Body of pancreas (tissue), 4 donors: ENCODE measurements at places on chromosomes 12 and 14. TPM values are rescaled to one million over a fixed set of nuclear protein-coding genes. Genes with fewer than 3 reads are reported as not detected.

SLC35E3 gene
- total RNA-seq, result 2.6 TPM

KCNC2 gene
- total RNA-seq, result not detected

CIROP gene
- total RNA-seq, result not detected

PROX2 gene
- 0.52 TPM for total RNA-seq

SIX4 gene
- total RNA-seq, result 5.7 TPM

NFE2 gene
- total RNA-seq, result 0.26 TPM

- no peaks in the 10 kb centered on the region for H3K36me3 ChIP-seq
- no peak for DNase-seq
- H3K27me3 ChIP-seq, result no peaks in the 10 kb centered on the region
- H3K4me1 ChIP-seq, result peaks cover 17% of the 10 kb centered on the region
Measured at GRCh38 chr12:42770261-42770660, 180.7 kb upstream of the PRICKLE1 start.

- no peaks in the 10 kb centered on the region for H3K36me3 ChIP-seq
- no peak overlapping the region for H3K4me3 ChIP-seq
- no peak for DNase-seq
- no peaks in the 10 kb centered on the region for H3K27me3 ChIP-seq
- peaks cover 4% of the 10 kb centered on the region for H3K4me1 ChIP-seq
- no peak overlapping the region for H3K27ac ChIP-seq
Measured at GRCh38 chr14:87149583-87150354, 843.2 kb downstream of the GALC start.

GRCh38 chr12:5429741-5430557, 2.0 kb upstream of the NTF3 start:
- peaks cover 40% of the 10 kb centered on the region for H3K27me3 ChIP-seq
- no peak overlapping the region for H3K27ac ChIP-seq
- no peak for DNase-seq
- H3K4me3 ChIP-seq, result no peak overlapping the region

GRCh38 chr12:109047081-109047805, 5.1 kb upstream of the USP30 start:
- no peaks in the 10 kb centered on the region for H3K36me3 ChIP-seq
- no peak overlapping the region for H3K4me3 ChIP-seq

DNA sequence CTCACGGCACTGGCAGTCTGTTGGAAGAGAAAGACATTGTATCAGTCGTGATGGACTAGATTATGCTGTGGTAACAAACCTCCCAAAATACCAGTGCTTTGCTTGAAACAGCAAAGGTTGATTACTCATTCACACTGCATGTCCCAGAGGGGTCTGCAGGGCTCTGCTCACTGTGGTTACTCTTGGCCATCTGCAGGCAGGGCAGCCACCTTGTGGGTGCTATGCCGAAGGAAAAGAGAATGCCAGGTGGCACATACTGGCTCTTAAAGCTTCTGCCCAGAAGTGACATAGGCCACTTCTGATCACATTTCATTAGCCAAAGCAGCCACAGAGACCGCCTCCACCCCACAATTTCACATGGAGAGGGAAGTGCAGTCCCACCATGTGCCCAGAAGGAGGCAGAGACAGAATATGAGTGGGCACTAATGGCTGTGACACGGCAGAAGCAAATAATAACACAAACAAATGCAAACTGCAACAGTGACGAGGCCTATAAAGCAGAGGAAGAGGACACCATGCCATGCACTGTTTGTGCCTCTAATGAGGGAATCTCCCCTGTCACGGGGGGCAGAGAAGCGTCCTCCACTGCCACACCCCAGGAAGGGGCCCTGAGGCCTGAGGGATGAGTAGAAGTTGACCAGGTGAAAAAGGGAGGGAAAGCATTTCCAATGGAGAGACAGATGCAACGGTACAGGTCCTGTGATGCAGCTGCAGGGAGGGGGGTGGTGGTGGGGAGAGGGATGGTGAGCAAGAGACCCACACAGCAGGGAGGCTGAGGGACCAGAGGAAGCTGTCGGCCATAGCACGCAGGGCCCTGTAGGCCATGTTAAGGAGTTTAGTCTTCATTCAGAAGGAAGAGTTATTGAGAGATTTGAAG, 51.7 kb upstream of the KICS2 start:
- no peaks in the 10 kb centered on the region for H3K36me3 ChIP-seq
- no peaks in the 10 kb centered on the region for H3K4me1 ChIP-seq
- no peaks in the 10 kb centered on the region for H3K27me3 ChIP-seq
- no peak overlapping the region for H3K4me3 ChIP-seq
- no peak overlapping the region for H3K27ac ChIP-seq

- no peak for DNase-seq
- no peak overlapping the region for H3K4me3 ChIP-seq
- no peaks in the 10 kb centered on the region for H3K27me3 ChIP-seq
- peaks cover 5% of the 10 kb centered on the region for H3K36me3 ChIP-seq
- H3K27ac ChIP-seq, result no peak overlapping the region
Measured at GRCh38 chr12:132579744-132580143, 30.6 kb downstream of the LRCOL1 start.

GRCh38 chr12:20434996-20435395, 66.7 kb downstream of the PDE3A start:
- no peaks in the 10 kb centered on the region for H3K36me3 ChIP-seq
- no peaks in the 10 kb centered on the region for H3K27me3 ChIP-seq
- peaks cover 12% of the 10 kb centered on the region for H3K4me1 ChIP-seq
- H3K27ac ChIP-seq, result no peak overlapping the region
- no peak overlapping the region for H3K4me3 ChIP-seq
- no peak for DNase-seq

DNA sequence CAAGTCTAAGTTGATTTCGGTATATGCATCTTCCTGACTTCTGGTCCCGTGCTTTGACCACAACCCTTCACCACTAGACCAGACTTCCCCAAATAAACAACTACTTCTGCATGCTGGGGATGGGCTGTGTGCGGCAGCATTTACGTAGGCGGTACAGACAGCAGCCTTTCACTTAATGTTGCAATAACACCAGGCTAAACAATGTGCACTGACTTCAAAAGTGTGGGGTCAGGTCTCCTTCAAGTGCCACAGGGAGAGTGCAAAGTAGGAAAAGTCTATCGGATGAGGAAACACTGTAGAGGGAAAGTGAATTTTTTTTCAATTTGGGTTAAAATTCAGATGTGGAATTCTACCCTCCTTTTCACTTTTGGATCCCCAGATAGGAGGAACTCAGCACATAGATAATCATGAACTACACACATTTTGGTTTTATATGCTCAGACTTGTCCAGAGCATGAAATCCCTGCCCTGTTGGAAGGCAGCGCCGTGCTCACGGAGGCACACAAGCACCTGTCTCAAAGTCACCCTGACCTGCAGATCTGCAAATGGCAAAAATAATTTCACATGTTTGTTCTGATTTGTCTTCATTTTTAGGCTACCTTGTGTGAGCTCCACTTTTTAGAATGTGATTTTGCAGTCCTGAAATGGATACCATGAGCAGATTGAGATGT, 3.6 kb upstream of the FOS start:
- DNase-seq, result no peak
- peaks cover 21% of the 10 kb centered on the region for H3K4me1 ChIP-seq
- H3K4me3 ChIP-seq, result no peak overlapping the region
- peak overlapping the region; percentile 100 for H3K27ac ChIP-seq
- H3K27me3 ChIP-seq, result no peaks in the 10 kb centered on the region
- no peaks in the 10 kb centered on the region for H3K36me3 ChIP-seq

- H3K4me3 ChIP-seq, result no peak overlapping the region
- no peaks in the 10 kb centered on the region for H3K27me3 ChIP-seq
- H3K27ac ChIP-seq, result no peak overlapping the region
- DNase-seq, result no peak
- H3K4me1 ChIP-seq, result no peaks in the 10 kb centered on the region
Measured at GRCh38 chr14:94660306-94660946, 48.2 kb downstream of the SERPINA3 start.

DNA sequence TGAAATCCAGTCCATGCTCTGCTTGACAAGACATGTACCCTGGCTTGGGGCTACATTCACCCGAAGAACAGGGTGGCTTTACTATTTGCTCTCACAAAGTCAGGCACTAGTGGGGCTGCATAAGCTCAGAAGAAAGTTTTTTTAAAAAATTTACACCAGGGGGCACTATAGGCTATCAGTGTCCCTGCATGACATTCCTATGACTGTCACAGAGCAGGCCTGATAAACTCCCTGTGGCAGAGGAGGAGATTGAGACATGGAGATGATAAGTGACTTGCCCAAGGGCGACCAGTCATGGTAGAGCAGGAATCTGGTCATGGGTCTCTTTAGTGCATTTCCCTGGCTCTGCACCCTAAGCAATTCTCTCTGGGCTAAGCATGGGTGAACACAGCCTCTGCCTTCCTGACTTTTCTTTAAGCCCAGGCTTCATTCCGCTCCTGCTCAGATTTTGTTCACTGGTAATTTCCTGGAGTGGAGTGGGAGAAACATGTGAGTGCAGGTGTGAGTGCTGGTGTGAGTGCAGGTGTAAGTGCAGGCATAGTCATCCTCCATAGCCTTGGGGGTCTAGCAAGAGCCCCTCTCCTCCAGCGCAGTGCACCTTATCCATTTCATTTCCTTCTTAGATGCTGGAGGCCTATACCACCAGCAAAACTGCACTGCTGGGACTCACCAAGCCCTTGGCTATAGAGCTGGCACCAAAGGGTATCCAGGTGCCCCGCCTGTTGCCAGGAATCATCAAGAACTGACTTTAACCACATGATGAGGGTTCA, 91.6 kb downstream of the DHRS2 start:
- no peaks in the 10 kb centered on the region for H3K4me1 ChIP-seq
- H3K27ac ChIP-seq, result no peak overlapping the region
- DNase-seq, result no peak
- H3K4me3 ChIP-seq, result no peak overlapping the region
- no peaks in the 10 kb centered on the region for H3K27me3 ChIP-seq
- no peaks in the 10 kb centered on the region for H3K36me3 ChIP-seq

DNA sequence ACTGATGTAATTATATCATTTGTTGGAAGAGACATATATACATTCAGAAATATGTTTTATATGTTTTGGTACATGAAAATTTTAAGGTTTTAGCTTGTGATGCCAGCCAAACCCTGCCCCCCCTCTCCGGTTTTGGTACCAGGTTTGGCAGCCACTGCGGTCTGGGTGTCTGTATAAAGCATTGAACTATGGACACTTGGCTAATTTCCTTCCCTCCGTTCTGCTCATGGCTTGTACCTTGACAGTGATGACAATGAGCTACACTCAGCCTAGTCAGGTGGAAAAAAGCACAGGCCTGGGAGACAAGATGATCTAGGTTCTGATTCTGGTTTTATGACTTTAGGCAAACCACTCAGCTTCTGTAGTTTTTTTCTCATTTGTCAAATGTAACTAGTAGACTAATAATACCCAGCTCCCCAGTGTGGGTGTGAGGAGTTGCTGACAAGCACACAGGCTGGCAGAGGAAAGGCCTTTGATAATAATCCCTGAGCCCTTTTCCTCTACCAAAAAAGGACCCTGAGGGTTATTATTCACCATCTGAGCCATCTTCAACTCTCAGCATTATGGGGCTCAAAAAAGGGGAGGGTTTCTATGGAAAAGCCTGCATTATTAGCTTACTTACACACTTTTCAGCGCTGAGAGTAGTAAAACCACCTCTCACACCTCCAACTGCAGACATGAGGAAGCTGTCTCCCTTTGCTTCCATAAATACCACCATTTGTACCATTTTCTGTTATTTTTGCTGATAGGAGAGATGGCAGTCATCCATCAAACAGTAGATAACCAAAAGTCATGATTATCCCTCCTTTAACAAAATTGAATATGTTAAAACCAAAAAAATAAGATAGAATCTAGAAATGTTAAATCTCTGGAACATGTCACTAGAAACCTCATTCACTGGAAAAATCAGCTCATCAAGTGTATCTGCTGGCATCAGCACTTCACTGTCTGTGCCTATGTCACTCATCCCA, 76.3 kb upstream of the PSMC1 start:
- no peak for DNase-seq
- no peak overlapping the region for H3K27ac ChIP-seq
- H3K27me3 ChIP-seq, result no peaks in the 10 kb centered on the region

GRCh38 chr12:4780641-4781611, 60.7 kb downstream of the GALNT8 start:
- no peak for DNase-seq
- H3K4me1 ChIP-seq, result no peaks in the 10 kb centered on the region
- no peaks in the 10 kb centered on the region for H3K27me3 ChIP-seq
- H3K36me3 ChIP-seq, result no peaks in the 10 kb centered on the region

- H3K4me1 ChIP-seq, result no peaks in the 10 kb centered on the region
- DNase-seq, result no peak
- H3K36me3 ChIP-seq, result no peaks in the 10 kb centered on the region
Measured at GRCh38 chr14:105363847-105364708, 34.3 kb upstream of the TEX22 start.

- peaks cover 12% of the 10 kb centered on the region for H3K4me1 ChIP-seq
- DNase-seq, result no peak
- no peak overlapping the region for H3K27ac ChIP-seq
- no peaks in the 10 kb centered on the region for H3K27me3 ChIP-seq
- no peak overlapping the region for H3K4me3 ChIP-seq
- H3K36me3 ChIP-seq, result no peaks in the 10 kb centered on the region
Measured at GRCh38 chr12:67937822-67938221, 51.4 kb upstream of the IFNG-AS1 start.

GRCh38 chr12:76026643-76027063, 4.9 kb downstream of the PHLDA1 start:
- H3K27ac ChIP-seq, result no peak overlapping the region
- DNase-seq, result no peak
- peaks cover 18% of the 10 kb centered on the region for H3K4me1 ChIP-seq
- no peaks in the 10 kb centered on the region for H3K27me3 ChIP-seq

GRCh38 chr12:127170226-127171180, 1096.5 kb upstream of the TMEM132C start:
- no peak overlapping the region for H3K4me3 ChIP-seq
- no peak for DNase-seq
- H3K27me3 ChIP-seq, result no peaks in the 10 kb centered on the region
- no peaks in the 10 kb centered on the region for H3K4me1 ChIP-seq
- H3K27ac ChIP-seq, result no peak overlapping the region

- no peaks in the 10 kb centered on the region for H3K36me3 ChIP-seq
- no peak overlapping the region for H3K27ac ChIP-seq
- H3K27me3 ChIP-seq, result no peaks in the 10 kb centered on the region
- H3K4me1 ChIP-seq, result peaks cover 62% of the 10 kb centered on the region
Measured at GRCh38 chr12:132433641-132434395, 56.1 kb upstream of the FBRSL1 start.

GRCh38 chr14:81051547-81051946, 96.1 kb downstream of the TSHR start:
- no peak overlapping the region for H3K4me3 ChIP-seq
- no peaks in the 10 kb centered on the region for H3K36me3 ChIP-seq
- H3K27me3 ChIP-seq, result no peaks in the 10 kb centered on the region
- no peak for DNase-seq
- no peak overlapping the region for H3K27ac ChIP-seq

GRCh38 chr14:38880643-38881524, 222.2 kb downstream of the SEC23A start:
- peaks cover 12% of the 10 kb centered on the region for H3K4me1 ChIP-seq
- no peak overlapping the region for H3K4me3 ChIP-seq
- no peak overlapping the region for H3K27ac ChIP-seq
- H3K36me3 ChIP-seq, result no peaks in the 10 kb centered on the region
- H3K27me3 ChIP-seq, result no peaks in the 10 kb centered on the region
- no peak for DNase-seq
